ENCODE measurements at places on chromosomes 5 and 9.

DNA sequence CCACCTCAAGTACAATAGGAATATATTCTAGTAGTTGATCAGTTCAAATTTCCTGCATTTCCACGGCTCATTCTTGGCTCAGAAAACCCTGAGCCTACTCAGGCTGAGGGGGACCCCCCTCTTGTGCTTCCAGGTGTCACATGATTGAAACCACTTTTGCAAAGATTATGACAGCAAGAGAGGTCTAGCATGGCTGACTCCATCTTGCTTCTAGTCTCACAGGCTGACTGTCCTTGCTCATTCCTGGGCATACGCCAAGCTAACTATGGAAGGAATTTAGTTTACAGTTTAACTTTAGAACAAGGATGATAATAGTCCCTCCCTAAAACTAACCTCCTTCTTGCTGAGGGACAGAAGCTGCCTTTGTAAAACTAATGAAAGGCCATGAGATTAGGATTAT lies 154.1 kb downstream of the SNX18 start:
- DNase-seq, result no peak

- DNase-seq, result no peak
Observed at GRCh38 chr5:96963267-96963666, 27.4 kb downstream of the LNPEP start.

DNA sequence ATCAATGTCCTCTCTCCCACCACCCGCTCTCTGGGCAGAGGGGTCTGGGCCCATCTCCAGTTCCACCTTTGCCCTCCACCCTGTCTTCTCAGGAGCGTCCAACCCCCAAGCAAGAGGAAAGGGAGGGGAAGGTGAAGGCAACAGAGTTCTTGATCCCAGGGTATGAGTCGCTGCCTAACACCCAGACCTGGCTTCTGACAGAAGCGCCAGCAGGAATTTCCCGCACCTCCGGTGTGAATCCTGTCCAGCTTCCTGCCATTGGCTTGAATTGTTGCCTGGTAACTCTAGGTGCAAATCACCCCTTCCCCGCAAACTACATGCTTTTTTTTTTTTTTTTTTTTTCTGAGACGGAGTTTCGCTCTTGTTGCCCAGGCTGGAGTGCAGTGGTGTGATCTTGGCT lies 84.2 kb upstream of the IER5L start:
- no peak for DNase-seq

- no peak for DNase-seq
Observed at GRCh38 chr9:124381170-124381945, 33.9 kb downstream of the PSMB7 start.

DNA sequence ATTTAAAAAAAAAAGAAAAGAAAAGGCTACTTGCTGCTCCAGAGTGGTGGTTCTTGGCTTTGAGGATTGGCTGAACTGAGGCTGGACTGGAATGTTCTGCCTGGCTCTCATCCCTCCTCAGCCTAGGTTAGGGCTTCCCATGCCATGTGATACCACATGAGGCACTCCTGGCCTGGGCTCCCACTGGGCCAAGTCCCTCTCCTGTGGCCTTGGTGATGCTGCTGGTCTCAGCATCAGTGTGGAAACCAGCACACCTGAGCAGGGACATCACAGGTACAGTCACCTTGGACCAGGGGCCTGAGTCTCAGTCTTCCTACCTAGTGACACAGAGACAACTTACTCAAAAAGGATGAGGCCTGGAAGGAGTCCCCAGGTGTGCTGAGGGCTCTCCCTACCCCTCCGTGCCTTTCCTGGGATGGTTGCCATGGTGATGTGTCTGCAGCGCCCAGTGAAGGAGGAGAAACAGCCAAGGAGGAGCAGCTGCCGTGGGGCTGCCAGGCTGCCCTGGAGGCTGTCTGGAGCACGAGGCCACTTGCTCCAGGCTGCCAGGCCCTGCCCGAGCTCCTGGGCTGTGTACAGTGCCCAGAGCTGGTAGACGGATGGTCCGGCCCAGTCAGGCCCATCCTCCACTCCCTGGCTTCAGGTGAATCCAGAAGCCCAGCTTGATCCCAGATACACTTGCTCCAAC lies 71.0 kb downstream of the WNK2 start:
- no peak for DNase-seq

GRCh38 chr9:134045841-134046544 lies 20.7 kb downstream of the BRD3OS start:
- no peak for DNase-seq

- DNase-seq, result no peak
Observed at GRCh38 chr5:10680876-10681481, 80.1 kb downstream of the DAP start.

DNA sequence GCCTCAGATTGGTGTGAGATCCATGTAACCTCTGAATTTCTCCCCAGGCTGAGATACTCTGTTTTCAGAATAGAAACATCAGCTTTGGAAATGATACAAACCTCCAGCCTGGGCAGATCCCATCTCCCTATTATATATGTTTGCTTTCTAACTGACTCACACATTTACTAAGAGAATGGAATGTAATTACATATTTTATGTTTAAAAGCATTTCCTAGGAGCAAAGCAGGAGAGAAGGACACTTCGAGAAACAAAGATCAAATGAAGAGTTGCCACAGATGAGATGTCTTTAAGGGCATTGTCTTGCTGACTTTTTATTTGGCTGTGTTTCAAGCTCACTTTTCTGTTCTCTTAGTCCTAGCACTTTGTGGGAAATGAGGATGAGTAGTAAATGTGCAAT lies 96.3 kb downstream of the CDH18 start:
- no peak for DNase-seq

Measured in stimulated activated CD4-positive, alpha-beta T cell treated with anti-CD3 and anti-CD28 coated beads, Interleukin-1b, Interleukin-23, amount 100 ng/mL, for 1 hour (primary cell).